Left kidney (tissue), 8 donors: ENCODE measurements at places on chromosomes 11 and 22.
A peak's percentile ranks its signal among the peaks of the same experiment; 100 is the strongest.

- peak; percentile 96 for DNase-seq
These were observed at the start of gene NUCB2 for GRCh38 chr11:17276236-17277023. Gene NUCB2 (plus strand): TSS chr11:17276739. CDS start chr11:17295324, 18,585 bp downstream.

- no peak for DNase-seq
These were observed 1108.4 kb downstream of the DLG2 start for GRCh38 chr11:84518631-84519183.

DNA sequence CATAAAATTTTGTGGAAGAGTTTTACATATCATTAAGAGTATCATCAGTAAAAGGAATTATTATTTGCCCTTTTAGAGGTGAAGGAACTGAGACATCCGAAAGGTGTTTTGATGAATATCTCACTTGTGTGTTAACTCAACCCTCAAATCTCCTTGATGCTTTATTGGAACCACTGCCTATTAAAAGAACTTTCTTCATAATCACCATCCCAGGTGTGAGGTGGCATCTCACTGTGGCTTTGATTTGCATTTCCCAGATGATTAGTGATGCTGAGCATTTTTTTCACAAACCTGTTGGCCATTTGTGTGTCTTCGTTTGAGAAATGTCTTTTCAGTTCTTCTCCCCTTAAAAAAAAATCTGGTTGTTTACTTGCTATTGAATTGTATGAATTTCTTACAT, 134.0 kb upstream of the SYN3 start:
- DNase-seq, result no peak

GRCh38 chr11:132402071-132402684, 1031.8 kb downstream of the NTM start:
- DNase-seq, result peak; percentile 62

- no peak for DNase-seq
These were observed at the start of gene CYTH4 for GRCh38 chr22:37282385-37282677. Gene CYTH4 (plus strand): TSS chr22:37282508. CDS start chr22:37282570, 62 bp downstream.

- no peak for DNase-seq
These were observed 492.6 kb upstream of the CADM1 start for GRCh38 chr11:115996808-115997188.

- no peak for DNase-seq
These were observed 1.7 kb upstream of the THRSP start for GRCh38 chr11:78061921-78062311.

DNA sequence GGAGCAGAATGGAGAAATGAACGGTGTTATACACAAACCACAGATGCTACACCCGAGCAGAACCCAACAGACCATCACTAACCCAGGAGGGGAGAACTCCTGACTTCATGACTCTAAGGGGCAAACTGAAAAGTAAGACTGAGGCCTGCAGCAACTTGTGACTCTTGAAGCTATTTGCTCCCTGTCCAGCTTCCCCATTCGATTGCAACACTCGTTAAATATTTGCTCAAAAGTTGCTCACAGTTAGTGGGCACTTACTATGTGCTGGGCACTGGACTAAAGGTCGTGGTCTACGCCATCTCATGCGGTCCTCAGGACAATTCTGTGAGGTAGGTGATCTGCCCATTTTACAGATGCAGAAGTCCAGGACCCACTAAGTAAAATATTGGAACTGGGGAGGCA, 9.5 kb upstream of the ADA2 start:
- no peak for DNase-seq

- DNase-seq, result no peak
These were observed 14.4 kb downstream of the YWHAH start for GRCh38 chr22:31958625-31959239.

DNA sequence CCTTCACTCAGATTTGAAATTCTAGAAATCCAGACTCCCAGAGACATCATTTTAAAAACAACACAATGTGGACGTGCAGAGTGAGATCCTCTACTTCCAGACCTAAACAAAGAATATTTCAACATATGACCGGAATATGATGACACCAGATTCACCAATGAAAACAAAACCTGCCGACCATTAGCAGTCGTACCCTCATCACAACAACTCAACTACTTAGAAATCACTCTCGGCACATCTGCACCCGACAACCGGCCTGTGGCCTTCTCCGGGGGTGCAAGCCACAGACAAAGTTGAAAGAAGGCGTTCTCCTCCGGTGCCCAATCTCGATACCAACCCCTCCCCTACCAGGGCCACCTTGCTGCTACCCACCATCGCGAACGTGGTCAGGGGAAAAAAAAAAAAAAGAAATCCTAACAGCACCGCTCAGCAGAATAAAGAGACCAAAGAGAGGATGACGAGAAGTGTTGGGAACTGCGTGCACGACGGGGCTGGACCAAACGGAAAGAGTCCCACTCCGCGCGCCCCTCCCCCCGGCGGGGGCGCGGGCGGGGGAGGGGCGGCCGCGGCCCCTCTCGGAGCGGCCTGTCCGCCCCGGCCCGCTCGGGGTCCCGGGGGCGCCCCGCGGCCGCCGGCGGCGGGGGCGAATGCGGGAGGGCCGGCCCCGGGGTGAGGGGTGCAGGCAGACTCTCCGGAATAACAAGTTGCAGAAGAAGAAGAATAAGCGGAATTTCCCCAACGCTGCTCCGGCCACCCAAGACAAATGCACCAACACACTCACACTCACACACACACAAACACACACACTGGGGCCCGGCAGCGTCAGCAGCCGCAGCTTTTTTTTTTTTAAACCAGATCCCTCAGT, 1.7 kb downstream of the PHF21A start:
- peak; percentile 69 for DNase-seq

- DNase-seq, result no peak
These were observed 39.4 kb downstream of the CEP57 start for GRCh38 chr11:95829580-95830259.

DNA sequence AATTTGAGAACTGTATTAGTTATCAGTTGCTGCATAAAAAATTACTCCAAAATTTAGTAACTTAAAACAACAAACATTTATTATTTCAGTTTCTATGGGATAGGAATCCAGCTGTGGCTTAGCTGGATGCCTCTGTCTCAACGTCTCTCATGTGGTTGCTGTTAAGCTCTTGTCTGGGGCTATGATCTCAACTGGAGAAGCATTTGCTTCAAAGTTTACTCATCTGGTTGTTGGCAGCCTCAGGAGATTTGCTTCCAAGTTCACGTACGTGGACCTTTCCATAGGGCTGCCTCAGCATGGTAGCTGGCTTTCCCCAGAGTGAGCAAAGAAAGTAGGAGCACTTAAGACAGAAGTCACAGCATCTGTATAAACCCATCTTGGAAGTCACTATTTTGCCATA, 144.9 kb upstream of the SESN3 start:
- DNase-seq, result no peak

DNA sequence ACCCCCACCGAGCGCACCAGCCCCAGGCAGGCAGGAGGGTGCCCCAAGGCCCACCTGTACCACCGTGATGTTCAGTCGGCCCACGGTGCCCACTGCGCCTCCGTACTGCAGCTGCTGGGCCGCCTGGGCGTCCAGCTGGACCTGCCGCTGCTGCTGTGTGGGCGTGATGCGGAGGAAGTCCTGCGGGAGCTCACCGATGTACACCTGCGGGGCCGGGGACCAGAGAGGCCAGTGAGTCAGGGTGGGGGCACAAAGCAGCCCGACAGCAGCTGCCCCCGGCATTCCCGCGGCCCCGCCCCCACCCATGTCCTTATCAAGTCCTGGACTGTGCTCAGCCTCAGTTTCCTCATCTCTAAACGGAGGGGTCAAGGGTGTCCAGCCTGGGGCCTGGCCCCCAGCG, 13.8 kb downstream of the TOLLIP start:
- DNase-seq, result no peak

- DNase-seq, result no peak
These were observed 12.5 kb upstream of the NELL1 start for GRCh38 chr11:20656901-20657300.

DNA sequence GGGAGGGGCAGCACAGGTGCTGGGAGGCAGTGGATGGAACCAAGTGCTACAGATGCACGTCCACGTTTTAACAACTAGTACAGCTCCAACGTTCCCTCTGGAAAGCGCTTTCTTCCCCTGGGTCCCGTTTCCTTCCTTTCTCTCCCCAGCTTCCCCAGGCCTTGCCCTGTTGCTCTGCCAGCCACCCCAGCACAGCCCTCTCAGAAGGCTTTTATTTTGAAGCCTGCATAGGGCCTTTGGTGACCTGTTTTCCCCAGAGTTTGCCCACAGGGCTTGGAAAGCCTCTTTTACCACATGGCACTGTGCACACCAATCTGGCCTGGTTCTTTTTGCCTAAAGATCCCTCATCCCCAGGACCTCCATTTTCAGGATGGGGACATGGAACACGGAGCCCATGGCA, 13.9 kb upstream of the NCF4 start:
- no peak for DNase-seq

- DNase-seq, result peak; percentile 68
These were observed 78.3 kb upstream of the AKIP1 start for GRCh38 chr11:8832571-8833260.

- no peak for DNase-seq
These were observed 107.9 kb downstream of the SCN3B start for GRCh38 chr11:123546515-123546914.

DNA sequence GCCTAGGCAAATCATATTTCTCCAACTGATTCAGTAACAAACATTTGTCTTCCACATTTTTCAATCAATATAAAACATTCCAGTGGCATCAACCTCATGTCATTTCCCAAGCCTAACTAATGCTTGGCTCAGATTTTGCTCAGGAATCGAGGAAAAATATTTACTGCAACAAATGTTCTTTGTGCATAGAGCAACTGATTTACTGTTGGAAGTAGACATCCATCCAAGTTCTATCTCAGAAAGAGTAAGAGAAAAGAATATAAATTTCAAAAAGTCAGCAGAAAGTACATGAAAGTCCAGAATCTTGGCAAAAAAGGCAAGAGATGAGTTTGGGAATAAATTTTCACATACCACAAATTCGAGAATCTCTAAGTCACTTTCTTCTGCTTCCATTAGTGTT, 2245.0 kb upstream of the RAG2 start:
- no peak for DNase-seq

GRCh38 chr22:19723232-19723982, at the start of gene GP1BB:
Gene GP1BB (plus strand): TSS chr22:19723539. CDS start chr22:19723570, 31 bp downstream.
- no peak for DNase-seq

DNA sequence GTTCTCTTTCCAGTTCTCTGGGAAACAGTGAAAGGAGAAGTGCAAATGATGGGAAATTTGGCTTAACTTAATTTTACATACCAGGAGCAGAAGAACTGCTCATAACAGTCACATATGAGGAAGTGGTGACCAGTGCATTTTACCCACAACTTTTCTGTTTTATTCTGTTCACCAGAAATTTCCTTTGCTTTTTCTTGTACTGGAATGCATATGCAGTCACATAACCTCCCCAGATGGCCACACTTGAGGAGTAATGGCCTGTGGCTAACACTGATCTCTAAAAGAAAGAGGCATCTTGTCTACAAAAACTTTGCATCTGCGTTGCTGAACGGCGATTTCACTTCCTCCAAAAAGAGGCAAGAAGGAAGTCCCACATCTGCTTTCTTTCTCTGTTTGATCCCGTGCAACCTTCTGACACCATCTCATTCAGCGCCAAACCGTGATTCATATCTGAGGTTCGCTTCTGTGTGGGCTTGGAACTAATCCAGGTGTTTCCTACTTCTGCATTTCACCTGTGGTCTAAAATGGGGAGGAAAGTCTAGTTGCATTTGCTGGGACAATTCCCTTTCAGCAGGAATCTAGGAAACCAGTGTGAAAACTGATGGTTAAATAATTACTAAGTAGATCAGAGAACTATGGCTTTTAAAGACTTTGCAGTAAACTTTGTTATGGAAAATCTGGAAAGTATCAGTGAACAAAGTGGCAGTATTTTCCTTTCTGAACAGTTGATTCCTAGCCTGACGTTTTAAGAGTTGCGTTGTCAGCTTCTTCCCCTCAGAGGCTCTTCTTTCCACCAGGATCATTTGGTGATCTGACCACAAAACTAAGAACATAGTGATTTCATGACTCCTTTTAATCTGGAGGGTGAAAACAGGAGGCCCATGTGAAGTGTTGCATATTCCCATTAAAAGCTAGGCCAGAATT, 4.2 kb upstream of the MPEG1 start:
- DNase-seq, result peak; percentile 29

- no peak for DNase-seq
These were observed 23.9 kb downstream of the RTN4RL2 start for GRCh38 chr11:57484141-57484710.

- DNase-seq, result no peak
These were observed 44.9 kb downstream of the PITPNB start for GRCh38 chr22:27874185-27874584.

DNA sequence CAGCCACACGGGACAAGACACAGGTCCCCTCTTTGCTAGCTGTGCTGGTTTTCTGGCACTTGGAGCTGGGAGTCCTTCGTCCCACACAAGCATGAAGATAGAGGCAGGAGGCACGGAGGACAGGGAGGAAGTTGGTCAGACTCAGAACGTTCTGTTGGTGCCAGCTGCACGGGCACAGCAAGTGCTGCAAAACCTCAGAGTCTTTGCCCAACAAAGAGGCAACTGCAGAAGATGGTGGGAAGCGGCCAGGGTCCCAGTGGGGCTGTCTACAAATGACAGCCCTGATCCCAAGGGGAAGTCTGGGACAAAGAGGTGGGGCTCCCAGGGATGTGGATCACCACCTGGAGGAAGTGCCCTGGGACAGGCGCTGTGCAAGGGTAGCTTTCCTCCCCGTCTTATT, 9.4 kb upstream of the OSM start:
- DNase-seq, result no peak

GRCh38 chr22:48890693-48891554, 936.7 kb downstream of the BRD1 start:
- no peak for DNase-seq

GRCh38 chr11:123166071-123166559, 28.9 kb downstream of the CLMP start:
- no peak for DNase-seq

GRCh38 chr11:37613031-37613430, 1015.0 kb upstream of the RAG2 start:
- DNase-seq, result no peak

GRCh38 chr11:75561426-75562047, 516 bp upstream of the SERPINH1 start:
- DNase-seq, result no peak

DNA sequence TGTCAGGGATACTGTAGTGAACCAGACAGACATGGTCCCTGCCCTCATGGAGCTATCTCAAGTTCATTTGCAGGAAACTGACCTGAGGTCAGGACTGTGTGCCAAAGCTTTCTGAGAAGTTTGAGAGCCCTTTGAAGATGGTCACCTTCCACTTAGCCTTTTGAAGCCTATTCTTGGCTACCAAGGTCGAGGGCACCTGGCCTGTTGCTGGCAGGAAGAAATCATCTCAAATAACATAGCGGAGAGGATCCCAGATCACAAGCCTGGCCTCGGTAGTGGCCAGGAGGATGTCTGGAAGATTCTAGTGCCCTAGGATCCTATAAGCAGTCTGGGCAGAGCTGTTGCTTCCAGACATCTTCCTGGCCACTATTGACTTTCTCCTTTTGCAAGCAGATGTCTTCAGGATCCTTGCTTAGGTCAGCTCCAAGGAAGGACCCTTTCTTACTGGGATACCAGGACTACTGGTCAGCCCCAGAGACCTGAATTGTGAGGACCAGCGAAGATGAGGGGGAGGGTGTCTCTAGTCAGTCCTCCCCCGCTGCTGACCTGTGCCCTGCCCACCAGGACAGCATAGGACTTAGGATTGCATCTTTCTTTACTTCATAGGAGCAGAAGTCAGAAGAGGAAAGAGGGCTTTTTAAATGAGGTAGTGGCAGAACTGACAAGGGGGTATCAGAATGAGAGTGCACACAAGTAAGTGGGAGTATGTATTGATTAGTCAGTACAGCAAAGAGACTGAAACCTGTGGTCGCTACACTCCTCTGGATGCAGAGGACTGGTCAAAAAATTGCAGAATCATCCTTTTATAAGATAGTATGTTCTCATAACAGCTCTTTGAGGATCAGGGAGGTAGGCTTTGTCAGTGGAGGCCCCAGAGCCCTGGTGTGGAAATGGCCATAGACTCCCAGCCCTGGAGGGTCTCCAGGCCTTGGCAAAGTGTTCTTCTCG, 94.8 kb downstream of the TEAD1 start:
- DNase-seq, result no peak
